ENCODE measurements at places on chromosomes 16 and 17.

GRCh38 chr17:55577687-55578086, 66.4 kb upstream of the SMIM36 start:
- DNase-seq, result no peak

DNA sequence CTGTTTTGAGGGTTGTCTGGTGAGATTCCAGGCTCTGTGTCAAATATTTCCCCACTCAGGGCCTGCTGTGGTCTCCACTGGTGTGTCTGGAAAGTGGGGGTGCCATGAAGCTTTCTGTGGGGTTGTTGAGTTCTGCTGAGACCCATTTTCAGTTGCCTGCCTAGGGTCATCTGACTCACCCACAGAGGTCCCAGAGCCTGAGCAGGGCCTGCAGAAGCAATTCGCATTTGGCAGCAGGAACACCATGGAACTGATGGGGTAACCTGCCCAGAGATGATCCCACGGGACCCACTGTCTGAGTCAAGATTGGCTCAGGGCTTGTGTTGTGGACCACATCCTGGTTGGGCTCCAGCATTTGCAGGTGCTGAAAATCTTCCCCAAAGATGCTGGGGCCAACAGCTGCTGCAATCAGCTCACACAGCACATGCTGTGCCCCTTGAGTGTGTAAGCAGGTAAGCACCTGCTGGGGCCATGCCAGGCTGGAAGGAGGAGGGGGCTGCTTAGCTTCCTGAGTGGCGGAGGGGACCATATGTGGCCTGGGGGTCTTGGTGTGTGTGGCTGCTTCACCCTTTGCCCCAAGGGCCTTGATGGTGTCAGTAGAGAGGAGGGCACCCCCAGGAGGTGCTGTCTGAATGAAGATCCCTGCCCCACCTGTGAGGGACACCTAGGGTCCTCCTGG, 1726.1 kb downstream of the TP53TG3F start:
- no peak for DNase-seq

- DNase-seq, result no peak
These were observed 762 bp upstream of the RBL2 start for GRCh38 chr16:53433509-53433908.

GRCh38 chr16:1325673-1326371, 7.6 kb upstream of the BAIAP3 start:
- DNase-seq, result no peak

DNA sequence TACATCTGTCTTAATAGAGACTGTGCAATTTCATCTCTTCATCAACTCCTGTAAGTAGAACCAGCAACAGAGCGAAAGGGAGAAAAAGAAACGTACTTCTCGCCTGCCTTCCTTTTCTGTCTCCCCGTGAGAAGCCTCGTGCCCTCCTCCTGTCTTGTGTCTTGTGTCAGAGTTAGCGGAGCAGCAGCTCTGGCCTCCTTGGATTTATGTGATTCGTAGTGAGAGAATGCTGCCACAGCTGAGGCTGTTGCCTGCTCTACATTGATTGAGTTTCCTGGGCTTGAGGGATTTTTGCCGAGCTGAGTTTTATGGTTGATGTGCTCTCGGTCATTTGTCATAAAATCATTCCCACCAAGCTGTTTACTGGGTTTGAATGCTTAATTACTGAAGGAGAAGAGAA, 579.1 kb upstream of the RBFOX1 start:
- no peak for DNase-seq

DNA sequence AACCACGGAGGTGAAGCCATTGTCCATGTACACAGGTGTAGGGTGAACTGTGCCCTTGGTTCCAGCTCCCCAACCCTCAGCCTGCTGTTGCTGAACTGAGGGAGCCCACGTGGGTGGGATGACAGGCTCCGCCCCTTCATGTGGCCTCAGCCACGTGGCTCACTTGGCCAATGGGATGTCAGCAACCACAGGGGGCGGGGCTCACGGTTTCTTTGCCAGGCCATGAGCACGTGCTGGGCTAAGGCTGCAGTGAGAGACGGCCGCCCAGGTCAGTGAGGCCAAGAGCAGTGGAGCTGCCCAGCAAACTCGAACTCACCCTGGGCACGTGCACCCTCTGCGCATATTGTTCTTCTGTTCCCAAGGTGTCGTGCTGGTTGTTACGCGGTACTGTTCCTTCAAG, 282.6 kb downstream of the IRF8 start:
- DNase-seq, result no peak

GRCh38 chr17:80003969-80004368, 31.7 kb downstream of the TBC1D16 start:
- no peak for DNase-seq

DNA sequence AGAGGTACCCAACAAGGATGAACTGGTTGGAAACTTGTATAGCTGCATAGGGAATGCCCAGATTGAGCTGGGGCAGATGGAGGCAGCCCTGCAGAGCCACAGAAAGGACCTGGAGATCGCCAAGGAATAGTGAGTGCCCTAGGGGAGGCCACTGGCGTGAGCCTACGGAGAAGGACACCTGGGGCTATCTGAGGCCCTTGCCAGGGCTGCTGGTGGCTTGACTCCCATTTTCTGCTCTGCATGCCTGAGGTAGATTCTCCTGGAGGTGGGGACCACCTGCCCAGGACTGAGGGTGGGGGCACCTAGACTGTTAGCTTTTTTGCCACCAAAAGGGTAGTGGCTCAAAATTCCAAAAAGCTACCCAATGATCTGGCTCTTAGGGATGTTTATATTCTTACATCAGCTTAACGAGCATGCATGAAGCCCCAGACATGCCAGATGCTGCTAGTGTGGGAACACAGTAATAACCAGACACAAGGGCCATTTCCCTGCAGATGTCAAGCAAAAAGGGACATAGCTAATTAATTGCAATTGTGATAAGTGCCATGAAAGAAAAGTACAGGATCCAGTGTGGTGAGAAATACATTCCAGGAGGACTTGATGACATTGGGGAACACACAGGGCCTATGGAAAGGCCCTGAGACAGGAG, 8.8 kb downstream of the ODAD4 start:
- no peak for DNase-seq

All from NCI-H446 (cell line).